ENCODE measurements at places on chromosomes 1 and 21. TPM values are rescaled to one million over a fixed set of nuclear protein-coding genes. Genes with fewer than 3 reads are reported as not detected.
A peak's percentile ranks its signal among the peaks of the same experiment; 100 is the strongest.

The MIXL1 gene
- total RNA-seq: not detected

The SLC25A34 gene
- total RNA-seq: not detected

The DCDC2B gene
- total RNA-seq: not detected

The KLHL12 gene
- total RNA-seq: 34.1 TPM

GRCh38 chr21:46206163-46207005 lies 22.1 kb upstream of the SPATC1L start:
- no peak overlapping the region for H3K27ac ChIP-seq
- H3K4me3 ChIP-seq: no peak overlapping the region
- no peaks in the 10 kb centered on the region for H3K36me3 ChIP-seq
- no peaks in the 10 kb centered on the region for H3K27me3 ChIP-seq
- no peaks in the 10 kb centered on the region for H3K4me1 ChIP-seq

- no peaks in the 10 kb centered on the region for H3K27me3 ChIP-seq
- no peaks in the 10 kb centered on the region for H3K4me1 ChIP-seq
- no peak overlapping the region for H3K4me3 ChIP-seq
- no peaks in the 10 kb centered on the region for H3K36me3 ChIP-seq
- no peak for DNase-seq
These were observed 51.2 kb downstream of the PIK3R3 start for GRCh38 chr1:46081206-46081605.

DNA sequence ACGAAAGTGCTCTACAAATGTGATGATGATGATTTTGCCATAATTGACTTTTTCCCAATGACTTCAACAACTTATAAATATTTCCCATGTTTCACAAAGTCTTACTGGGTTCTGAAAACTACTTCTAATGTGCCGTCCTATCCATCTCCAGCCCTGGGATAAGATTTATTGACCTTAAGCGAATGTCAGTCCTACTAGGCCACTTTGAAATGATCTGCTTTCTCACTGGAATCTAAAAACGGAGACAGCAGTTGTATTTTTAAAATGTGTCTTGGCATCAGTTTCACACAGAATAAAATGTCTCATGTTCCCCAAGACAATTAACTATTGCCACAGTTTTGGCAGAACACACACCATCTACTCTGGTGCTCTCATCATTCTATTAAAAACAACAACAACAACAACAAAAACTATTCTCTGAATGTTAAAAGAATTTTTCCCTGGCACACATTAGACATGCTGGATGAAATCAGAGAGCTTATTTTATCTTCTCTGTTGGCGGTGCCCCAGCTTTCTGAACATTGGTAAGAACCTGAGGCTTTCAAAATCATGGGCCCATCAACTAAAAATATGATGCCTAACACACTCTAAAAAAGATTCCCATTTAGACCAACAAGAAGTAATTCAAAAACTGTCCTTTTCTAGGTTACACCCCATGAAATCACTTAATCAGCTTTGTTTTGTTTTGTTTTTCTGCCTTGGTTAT lies 23.1 kb upstream of the DNASE2B start:
- H3K4me3 ChIP-seq: no peak overlapping the region
- no peaks in the 10 kb centered on the region for H3K36me3 ChIP-seq
- no peaks in the 10 kb centered on the region for H3K4me1 ChIP-seq

DNA sequence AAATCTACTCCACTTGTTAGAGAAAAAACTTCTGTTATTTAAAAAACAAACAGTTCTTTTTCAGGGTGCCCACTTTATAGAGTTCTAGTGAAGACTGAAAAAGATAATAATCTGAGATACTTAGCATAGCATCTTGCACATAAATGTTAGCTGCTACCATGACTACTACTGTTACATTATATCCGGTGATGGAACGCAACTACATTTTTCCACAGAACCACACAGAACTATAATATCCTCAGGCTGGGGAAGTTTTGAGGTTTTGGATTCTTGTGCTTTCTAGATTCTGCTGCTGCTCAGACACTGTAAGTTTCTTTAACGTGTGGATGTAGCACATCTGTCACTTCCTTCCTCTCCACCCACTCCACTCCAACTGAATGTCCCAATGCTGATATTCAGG lies 110.3 kb downstream of the PTPN14 start:
- peaks cover 3% of the 10 kb centered on the region for H3K4me1 ChIP-seq
- H3K27me3 ChIP-seq: no peaks in the 10 kb centered on the region
- no peak for DNase-seq
- peak overlapping the region; percentile 82 for H3K27ac ChIP-seq

Measured in uterus (tissue), 4 donors.